GOT3 (cell line): ENCODE measurements at places on chromosomes 5 and 9.

DNA sequence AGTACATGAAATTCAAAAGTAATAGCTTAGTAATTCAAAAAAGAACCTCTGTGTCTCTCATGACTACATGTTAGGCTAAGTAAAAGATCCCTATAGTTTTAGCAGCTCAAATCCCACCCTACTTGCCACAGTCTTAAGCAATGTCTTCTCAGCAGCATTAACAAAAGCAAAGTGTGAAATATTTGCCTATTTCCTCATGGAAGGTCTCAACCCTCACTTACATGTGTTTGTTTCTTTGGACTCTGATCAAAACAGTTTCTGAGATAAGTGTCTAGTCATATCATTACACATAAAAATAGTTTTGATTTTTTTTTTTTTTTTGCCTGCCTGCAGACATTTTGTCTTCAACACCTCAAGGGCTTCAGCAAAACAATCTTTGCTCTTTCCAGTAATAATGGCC is 310.5 kb downstream of the CETN3 start:
- no peak for DNase-seq

DNA sequence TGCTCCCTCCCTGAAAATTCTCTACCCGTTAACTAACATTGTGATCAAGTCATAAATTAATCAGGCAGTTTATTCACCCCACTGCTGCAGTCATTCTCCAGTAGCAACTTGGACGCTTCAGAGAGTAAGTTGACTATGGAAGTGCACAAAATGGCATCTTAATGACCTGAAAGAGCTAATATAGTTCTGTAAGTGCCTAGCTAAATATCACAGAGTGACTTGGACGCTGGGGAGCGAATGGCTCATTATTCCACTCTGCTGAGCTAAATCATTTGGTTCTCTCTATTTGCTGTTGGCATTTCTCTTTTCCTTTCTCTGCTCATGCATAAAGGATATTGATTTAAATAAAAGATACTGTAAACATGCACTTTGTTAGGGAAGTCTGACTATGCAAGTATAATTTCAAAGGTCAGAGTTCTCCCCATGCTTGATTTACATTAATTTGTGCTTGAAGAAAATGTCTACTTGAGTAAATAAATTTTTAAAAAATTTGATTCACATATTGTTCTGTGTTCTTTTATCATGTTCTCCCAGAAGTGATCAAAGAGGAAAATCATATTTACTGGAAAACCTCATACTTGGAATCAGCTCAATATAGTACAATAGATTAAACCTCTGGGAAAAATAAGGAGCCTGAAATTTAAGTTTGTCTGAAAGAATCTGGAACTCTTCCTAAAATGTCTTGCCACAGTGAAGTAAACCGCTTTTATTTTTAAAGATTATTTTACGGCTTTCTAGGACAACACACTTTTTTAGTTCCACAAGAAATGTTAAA is 169.5 kb upstream of the HAPLN1 start:
- no peak for DNase-seq

DNA sequence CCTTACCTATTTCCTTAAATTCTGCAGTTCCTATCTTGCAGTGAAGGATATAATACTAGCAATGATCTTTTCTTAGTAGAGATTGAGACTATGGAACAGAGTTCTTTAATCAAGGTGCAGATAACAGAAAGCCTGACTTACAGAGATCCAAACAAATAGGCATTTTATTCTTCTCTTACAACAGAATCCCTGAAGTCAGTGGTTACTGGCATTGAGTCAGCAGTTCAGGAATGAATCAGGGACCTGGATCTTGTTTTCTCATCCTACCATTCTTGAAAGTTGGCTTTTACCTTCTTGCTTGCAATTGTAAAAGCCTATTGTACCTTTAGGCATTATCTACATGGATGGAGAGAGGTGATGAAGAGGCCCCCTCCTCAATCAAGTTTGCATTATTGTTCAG is 47.5 kb upstream of the TLE4 start:
- DNase-seq = no peak

- no peak for DNase-seq
These were observed 102.9 kb upstream of the SHB start for GRCh38 chr9:38171926-38172325.

DNA sequence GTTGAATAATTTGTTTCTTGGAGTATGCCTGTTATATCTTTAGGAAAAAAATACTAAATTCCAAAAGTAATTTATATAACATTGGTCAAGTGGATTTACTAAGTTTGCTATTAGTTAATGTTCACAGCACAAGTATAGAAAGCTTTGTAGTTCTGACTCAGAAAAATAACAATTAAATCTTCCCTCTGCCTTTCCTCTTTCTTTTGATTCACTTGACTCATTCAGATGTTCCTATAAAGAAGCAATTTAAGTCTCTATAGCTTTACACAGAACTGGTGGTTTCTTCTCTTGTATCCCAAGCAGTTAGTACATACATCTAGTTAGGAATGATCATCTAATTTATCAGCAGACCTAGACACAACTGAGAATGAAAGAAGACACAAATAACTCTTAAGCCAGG is 4.5 kb upstream of the CDC42SE2 start:
- DNase-seq = no peak

- no peak for DNase-seq
These were observed 318.2 kb downstream of the SLCO4C1 start for GRCh38 chr5:101977729-101978345.

DNA sequence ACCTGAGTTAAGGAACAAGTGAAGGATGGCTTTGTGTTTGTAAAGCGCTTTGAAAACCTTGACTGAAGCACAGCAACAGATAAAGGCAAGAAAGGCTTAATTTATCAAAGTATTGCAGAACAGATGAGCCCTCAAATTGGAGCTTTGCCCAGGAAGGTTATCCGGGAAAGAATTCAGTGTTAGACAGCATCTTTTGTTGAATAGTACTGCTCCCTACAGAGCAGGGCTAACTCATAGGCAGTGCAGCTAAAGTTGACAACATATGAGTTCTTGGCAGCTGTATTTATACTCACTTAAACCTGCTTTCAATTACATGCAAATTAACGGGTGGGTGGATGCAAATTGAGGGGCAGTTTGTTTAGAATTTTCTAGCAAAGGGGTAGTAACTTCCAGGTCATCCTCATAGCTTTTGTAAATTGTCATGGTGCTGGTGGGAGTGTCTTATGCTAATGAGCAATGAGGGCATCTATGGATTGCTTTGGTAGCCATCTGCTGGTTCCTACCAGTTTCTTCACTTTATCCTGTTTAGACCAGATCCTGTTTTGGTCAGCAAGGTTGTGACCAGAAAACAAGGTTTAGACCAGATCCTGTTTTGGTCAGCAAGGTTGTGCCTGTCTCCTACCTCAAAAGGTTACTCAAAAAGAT is 105.8 kb downstream of the GDA start:
- no peak for DNase-seq

- no peak for DNase-seq
These were observed 9.9 kb downstream of the CAMK4 start for GRCh38 chr5:111234125-111234524.

- DNase-seq = no peak
These were observed 26.9 kb upstream of the TMEM252 start for GRCh38 chr9:68567565-68567964.

- no peak for DNase-seq
These were observed 289.7 kb downstream of the OSTF1 start for GRCh38 chr9:75378036-75378435.

- DNase-seq = no peak
These were observed 58.0 kb downstream of the ANKRD33B start for GRCh38 chr5:10621832-10622231.

- DNase-seq = no peak
These were observed 34.9 kb downstream of the BICD2 start for GRCh38 chr9:92729735-92730155.

DNA sequence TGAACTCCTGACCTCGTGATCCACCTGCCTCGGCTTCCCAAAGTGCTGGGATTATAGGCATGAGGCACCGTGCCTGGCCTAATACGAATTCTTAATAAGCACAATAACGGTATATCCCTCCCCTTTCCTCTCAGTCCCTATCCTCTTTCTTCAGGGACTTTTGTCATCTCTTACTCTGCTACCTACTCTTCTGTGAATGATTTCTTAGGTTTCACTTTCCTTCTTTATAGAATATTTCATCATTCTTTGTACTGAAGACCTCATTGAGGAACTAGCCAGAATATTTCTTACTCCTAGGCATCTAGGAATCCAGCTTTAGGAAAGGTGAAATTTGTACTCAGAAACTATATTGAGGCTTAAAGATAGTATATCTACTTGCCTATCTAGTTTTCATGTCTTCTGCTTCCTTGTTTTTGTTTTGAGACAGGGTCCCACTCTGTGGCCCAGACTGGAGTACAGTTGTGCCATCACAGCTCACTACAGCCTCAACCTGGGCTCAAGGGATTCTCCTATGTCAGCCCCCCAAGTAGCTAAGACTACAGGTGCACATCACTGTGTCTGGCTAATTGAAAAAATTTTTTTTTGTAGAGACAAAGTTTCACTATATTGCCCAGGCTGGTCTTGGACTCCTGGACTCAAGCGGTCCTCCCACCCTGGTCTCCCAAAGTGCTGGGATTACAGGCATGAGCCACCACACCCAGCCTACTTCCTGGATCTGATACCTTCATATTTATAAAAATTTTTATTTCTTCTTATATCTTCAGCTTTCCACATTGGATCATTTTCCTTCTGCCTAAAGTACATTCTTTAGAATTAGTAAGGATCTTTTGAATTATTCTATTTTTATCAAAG is 69.7 kb downstream of the GPBP1 start:
- DNase-seq = no peak

DNA sequence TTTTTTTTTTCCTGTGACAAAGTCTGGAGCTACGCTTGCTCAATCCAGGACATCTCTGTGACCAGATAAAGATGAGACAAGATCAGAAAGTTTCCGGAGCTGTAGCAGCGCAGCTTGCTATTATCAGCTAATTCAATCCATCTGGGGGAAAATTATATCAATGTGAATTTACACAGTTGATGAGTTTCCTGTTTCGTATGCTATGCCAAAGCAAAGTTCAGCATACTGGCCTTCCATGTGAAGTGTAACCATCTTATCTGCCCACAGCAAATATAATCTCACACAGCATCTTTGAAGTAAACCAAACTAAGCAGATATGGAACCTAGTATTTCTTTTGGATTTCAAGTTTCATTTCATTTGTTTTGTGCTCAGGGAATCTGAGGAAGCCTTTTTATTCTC is 1767.7 kb downstream of the EFNA5 start:
- DNase-seq = no peak

DNA sequence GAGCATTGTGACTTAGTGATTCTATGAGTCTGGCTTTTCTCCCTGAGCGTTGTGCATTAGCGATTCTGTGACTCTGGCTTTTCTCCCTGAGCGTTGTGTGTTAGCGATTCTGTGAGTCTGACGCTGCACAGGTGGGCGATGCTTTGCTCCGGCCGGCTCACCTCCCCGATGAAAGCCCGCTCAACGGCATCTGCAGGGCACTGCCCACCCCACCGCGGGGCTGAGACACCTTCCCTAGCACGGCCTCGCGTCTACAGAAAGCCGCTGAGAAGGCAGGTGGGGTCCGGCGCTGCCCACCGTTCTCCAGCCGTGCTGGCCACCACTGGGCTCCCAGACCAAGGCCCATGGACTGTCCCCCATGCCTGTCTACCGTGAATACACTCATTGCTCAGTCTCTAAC is 12.8 kb upstream of the SLC9A3 start:
- DNase-seq = no peak

DNA sequence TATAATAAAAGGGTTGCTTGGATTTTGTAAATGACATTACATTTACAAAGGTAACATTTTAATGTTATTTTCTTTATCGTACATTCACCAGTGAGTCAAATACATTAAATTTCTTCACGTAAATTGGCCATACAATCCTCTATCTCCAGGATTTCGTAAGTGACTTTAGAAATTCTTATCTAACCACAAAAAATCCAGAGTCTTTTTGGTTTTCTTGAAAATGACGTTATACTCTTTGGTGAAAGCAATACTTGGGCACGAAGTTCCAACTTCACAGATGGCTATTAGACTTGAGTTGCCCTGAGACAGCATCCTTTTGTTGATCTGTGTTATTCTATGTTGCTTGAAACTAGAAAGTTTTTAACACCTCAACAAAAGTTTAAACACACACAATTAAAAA is 87.4 kb upstream of the CDH10 start:
- no peak for DNase-seq

DNA sequence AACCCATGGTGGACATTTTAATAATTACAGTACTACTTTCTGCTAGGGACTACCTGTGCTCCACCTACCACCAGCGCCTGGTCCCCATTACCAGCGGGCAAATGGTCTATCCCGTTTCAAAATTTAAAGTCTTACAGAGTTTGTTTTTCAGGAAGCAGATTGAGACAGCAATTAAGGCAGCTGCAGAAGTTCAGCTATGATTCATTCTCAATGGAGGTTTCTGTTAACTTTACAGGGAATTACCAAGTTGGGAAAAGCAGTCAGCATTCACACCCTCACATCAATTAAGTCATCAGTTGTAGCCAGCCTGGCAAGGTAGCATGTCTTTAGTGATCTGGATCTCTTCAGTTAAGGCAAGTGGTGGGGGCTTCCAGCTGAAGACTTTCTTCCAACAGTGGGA is 410.6 kb upstream of the DAB2 start:
- no peak for DNase-seq

DNA sequence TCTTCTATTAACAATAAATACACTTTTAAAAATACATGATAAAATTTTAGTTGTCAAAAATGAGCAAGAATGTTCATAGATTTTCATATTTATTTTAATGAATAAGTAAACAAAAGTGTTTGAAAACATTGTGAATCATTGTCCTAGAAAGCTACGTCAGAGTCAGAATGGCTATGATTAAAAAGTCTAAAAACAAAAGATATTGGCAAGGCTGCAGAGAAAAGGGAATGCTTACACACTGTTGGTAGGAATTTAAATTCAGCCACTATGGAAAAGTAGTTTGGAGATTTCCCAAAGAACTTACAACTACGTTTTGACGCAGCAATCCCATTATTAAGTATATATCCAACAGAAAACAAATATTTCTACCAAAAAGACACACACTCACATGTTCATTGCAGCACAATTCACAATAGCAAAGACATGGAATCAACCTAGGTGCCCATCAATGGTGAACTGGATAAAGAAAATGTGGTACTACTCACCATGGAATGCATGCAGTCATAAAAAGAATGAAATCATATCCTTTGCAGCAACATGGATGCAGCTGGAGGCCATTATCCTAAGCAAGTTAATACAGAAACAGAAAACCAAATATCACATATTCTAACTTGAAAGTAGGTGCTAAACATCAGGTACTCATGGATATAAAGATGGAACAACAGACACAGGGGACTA is 49.2 kb upstream of the FBXL17 start:
- DNase-seq = no peak

GRCh38 chr5:32936329-32936728 is 225.2 kb downstream of the NPR3 start:
- no peak for DNase-seq

DNA sequence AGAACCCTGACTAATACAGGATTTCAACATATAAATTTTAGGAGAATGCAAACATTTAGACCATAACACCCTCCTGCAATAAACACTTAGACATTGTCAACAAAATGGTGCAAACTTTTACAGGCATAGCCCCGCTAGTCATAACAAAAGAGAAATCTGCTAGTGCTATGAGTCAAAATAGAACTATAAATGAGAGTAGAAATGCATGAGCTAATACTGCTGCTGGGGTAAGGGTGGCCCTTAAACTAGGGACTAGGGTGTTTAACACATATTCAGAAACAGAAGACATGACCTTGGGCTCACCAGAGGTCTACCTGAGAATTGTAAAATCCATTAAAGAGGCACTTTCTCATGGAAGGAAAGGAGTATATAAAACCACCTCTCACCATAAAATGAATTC is 131.6 kb downstream of the TLR4 start:
- no peak for DNase-seq

- no peak for DNase-seq
These were observed 222.6 kb downstream of the MEF2C start for GRCh38 chr5:88660264-88660946.
